ENCODE measurements at places on chromosomes 16 and 17.

- DNase-seq, result no peak
Observed at GRCh38 chr17:69287168-69287567, 39.8 kb downstream of the ABCA5 start.

GRCh38 chr16:69927056-69927757 is 23.9 kb upstream of the CLEC18A start:
- no peak for DNase-seq

- no peak for DNase-seq
Observed at GRCh38 chr16:73735018-73735417, 561.6 kb upstream of the PSMD7 start.

DNA sequence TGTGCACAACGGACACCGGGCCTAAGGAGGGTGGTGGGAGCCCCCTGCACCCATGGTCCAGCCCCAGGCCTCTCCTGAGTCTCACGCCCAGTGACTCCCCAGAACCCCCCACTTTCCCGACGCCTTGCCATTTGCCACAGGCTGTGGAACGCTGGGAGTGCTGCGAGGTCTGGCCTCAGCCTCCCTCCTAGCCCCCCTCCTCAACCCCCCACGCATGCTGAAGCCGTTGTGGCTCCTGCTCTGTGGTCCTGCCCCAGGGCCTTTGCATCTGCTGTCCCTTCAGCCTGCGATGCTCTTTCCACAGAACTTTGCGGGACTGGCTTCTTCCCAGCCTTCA is 226.0 kb upstream of the GSE1 start:
- no peak for DNase-seq

GRCh38 chr16:17467923-17468540 is 2.7 kb downstream of the XYLT1 start:
- DNase-seq, result peak; percentile 66

- DNase-seq, result no peak
Observed at GRCh38 chr17:379531-380465, 27.2 kb upstream of the RPH3AL start.

GRCh38 chr16:83720981-83721380 is 86.8 kb upstream of the HSBP1 start:
- DNase-seq, result no peak

GRCh38 chr17:58309918-58310259 is 18.7 kb downstream of the TSPOAP1 start:
- DNase-seq, result no peak

GRCh38 chr17:206941-207560 is 25.6 kb upstream of the DOC2B start:
- no peak for DNase-seq

GRCh38 chr17:27603880-27604794 is 26.9 kb upstream of the LGALS9 start:
- no peak for DNase-seq

GRCh38 chr17:36133602-36134236 is 30.1 kb downstream of the CCL4 start:
- no peak for DNase-seq

GRCh38 chr17:44112284-44113280 is 10.9 kb downstream of the HDAC5 start:
- no peak for DNase-seq

- DNase-seq, result no peak
Observed at GRCh38 chr17:79951361-79952264, 84.1 kb downstream of the TBC1D16 start.

DNA sequence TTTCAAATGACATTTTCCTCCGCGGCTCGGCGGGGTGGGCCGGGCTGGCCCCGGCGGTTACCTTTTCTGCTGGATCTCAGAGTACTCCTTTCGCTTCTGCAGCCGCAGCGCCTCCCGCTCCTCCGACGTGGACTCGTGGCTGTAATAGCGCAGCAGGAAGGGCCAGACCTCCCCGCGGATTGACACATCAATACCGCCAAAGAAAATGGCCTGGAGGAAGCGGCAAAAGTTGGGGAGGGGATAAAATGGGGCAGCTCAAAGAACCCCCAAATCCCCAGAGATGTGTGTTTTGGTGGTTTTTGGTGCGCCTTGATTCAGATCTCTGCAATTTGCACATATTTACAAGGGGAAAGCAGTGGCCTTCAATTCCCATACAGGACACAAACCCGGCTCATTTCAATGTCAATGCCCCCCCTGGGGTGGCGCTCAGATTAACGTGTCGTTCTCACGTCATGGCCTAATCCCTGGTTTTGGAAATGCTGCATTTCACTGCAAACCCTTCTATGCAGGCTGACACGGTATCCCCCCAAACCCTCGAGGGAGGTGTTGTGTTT is 85.9 kb downstream of the TBC1D16 start:
- DNase-seq, result no peak

DNA sequence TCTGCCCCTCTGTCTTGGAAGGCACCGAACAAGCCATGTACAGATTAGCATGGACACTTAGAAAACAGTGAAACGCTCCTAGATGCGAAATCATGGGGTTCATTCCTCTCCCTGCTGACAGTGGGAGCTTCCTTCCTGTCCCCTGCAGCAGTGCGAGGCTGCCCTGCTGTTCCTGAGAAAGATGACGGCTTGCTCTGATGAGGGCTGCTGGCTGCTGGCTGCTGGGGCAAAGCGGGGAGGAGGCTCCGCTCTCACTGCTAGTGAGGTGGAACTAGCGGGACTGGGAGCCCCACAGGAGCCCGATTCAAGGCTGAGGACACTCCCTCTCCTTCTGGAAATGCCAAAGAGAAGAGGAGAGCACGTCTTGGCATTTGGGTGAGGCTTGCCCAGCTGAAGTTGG is 25.9 kb upstream of the CACNG4 start:
- DNase-seq, result no peak

DNA sequence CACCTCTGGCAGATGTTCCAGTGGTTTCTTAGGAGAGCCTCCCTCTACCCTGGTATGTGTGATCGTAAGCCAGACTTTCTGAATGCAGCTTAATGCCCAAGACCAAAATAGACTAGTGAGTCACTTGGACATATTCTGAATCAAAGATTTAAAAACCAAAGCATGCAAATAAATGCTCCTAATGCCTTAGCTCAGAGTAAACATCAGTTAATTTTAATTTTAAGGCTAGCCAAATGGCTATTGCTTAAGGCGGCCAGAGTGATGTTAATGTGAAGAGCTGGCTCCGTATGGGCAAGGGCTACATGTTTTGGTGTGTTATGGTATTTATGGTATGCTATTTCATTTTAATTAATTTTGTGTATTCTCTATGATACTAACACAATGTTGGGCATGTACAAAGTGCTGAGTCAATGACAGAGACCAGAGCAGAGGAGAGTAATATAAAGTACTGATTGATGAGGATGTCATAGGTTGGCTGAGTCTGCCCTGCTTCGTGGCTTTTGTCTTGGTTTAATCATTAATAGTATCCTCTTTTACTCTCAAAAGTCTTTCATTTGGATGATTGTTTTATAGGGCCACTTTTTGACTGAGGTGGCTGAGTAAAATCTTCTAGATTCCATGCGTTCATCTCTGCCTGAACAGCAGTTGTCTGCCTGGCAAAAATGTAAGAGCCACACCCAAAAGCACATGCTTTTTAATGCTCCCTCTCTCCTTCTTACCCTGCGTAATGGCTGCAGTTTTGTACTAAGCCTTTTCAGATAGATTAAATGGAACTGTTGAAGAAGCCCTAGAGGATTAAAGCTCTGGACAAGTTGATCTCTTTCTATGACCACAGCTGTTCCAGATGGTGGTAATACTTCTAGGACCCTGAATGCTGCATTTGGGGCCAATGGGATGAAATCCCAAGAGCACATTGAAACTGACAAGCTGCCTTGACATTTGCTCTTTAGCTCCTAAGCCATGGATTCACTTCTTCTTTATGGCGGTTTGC is 59.6 kb downstream of the MAP2K6 start:
- no peak for DNase-seq

GRCh38 chr16:3152277-3152990 is 17.6 kb downstream of the ZNF213 start:
- peak; percentile 89 for DNase-seq

- DNase-seq, result no peak
Observed at GRCh38 chr17:57601143-57601735, 143.9 kb downstream of the CCDC182 start.

DNA sequence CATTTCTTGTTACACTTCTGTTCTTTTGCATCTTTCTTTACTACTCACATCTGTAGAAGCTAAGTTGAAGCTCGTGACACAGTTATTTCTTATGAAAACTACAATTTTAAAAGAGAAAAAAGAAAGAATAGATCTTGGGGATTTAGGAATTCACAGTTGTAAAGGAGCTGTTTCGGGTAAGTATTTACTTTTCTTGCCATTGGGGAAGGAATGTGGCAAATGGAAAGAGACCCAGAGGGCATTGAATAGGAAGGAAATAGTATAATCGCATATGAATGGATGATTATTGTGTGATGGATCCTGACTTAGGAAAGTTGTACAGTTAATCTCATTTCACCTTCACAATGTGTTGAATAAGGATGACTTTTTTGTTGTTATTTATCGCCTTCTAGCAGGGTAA is 914.1 kb upstream of the CDH8 start:
- DNase-seq, result no peak

- no peak for DNase-seq
Observed at GRCh38 chr17:41369023-41369422, 590 bp downstream of the KRT33B start.

DNA sequence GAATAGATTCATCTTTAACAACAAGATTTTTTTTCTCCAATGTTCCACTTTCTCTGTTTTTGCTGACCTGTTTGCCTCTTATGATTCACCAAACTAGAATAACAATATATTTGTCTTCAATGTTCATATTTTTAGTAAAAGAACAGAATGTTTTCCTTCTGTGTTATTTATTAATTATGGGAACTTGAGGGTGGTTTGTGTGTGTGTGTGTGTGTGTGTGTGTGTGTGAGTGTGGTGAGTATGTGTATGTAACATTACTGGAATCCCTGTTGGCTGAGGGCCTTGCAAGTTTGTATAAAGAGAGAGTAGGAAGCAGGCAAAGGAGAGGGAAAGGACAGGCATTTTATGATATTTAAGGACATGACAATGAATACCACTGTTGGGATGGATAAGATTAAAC is 13.8 kb downstream of the STXBP4 start:
- DNase-seq, result no peak

DNA sequence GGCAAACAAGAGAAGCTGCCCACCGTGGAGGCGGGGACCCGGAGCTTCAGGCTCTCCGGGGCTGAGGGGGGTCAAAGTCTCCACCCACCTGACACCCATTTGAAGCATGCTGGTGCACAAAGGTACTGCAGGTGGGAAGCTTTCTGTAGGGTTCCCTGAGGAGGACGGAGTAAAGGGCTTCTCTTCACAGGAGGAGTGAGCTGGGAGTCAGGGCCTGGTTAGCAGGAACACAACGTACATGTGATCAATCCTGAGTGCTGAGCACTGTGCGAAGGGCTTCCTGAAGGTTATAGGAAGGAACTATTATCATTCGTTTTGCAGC is 252.9 kb upstream of the RPL38 start:
- DNase-seq, result no peak

DNA sequence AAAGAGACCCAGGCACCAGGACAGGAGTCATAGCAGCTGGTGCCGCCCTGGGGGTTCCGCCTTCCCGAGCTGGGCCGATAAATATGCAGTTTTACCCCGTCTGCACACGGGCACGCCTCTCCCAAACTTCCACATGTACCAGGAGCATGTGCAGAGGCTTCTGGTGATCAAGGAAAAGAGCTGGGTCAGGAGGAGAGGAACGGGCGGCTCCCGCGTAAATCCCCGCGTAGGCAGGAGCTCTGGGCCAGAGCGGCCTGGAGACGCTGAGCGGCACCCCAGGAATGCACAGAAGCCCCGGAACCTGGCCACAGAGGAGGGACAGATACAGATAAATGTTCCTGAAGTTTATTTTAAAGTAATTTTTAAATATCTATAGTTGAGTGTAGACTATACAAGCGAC is 46.6 kb upstream of the METRNL start:
- no peak for DNase-seq

DNA sequence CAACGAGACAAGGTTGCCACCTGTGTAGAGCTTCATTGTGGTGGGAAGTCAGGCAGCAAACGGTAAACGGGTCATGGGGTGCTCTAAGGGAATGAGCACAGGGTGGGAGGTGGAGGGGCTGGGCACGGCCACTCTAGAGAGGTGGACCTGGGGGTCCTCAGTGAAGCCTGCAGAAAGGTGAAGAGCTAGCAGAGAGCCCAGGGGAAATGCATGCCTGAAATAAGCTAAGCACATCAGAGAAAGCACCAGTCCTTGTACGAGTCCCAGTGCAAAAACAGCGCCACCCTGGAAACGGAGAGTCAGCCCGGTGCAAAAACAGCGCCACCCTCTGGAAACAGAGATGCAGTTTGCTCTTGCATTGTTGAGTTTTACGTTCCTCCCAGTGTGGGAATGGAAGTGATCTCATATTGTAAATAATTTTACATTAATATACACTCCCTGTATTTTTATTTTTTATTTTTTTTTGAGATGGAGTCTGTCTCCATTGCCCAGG is 65.0 kb downstream of the TBC1D16 start:
- DNase-seq, result peak; percentile 27

GRCh38 chr17:81397314-81398175 is 2.3 kb downstream of the BAHCC1 start:
- no peak for DNase-seq

- DNase-seq, result no peak
Observed at GRCh38 chr17:550041-550398, 164.6 kb downstream of the VPS53 start.

DNA sequence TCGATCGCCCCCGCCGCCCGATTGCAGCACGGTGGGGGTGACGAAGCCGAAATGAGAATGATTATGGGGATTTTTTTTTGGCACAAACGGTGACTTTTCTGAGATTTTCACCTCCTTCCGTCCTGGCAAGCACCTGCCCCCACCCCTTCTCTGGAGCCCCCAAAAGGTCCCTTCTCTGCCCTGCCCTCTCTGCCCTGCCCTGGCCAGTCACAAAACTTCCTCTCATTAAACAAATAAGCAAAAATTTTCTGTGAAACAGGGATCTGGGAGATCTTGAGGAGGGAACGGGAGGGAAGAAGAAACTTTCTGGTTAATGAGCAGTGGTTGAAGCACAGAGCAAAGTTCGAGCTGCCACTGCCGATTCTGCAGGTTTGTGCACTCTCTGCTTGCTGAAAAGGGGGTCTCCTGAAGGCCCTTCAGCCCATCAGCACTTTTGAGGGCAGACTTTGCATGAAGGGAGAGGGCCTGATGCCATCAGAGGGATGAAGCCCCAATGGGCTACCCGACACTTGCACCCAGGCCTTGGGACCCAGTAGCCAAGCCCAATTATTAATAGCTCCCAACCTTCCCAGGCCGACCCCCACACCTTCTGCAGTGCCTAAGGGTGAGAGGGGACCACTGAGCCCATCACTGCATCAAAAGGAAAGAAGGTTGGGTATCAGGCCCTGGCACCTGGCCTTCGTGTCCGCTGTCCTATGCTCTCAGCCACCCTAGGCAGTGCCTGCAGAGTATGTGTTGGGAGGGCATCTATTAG is 1.0 kb upstream of the HOXB8 start:
- no peak for DNase-seq

DNA sequence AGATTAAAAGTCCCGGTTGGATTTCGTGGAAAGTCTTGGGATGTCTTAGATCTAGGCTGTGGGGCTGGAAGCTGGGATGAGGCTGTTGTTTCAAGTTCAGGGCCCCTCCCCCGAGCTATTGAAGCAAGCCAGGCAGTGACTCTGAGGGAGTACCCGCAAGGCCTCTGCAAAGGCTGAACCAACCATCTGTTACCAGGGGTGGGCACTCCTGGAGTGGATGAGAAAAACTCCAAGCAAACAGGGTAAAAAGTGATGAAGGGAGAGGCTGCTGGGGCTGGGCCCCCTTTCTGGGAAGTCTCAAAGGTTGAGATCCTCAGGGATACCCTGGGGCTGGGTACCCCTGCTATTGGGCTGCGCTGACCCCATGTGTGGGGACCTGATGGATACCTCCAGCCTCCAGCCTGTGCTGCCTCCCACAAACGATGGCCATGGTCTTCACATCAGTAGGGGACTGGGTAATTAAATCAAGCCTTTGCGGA is 82.4 kb upstream of the KIFC3 start:
- no peak for DNase-seq

GRCh38 chr17:2092253-2092652 is 37.4 kb downstream of the HIC1 start:
- DNase-seq, result no peak

Data from anterior cingulate cortex (tissue), 58 donors.